Sigmoid colon (tissue), 7 donors: ENCODE measurements at places on chromosomes 11 and 22.

DNA sequence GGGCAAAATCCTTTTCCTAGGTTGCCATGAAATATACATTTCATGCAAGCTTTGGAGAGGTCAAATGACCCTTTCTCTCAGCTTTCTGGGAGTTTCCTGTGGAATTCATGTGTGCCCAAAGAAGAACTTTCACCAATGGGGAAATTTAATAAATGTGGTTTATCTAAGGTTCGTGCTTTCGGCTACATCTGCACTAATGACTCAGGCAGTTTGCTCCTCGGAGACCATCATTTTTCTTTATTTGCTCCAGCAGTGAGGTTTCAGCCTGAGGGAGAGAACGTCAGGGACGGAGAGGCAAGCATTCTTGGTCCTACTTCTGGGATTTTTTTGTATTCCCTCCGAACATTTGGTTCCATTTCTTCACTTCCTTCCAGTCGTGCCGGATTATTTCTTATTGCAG, 85.2 kb downstream of the FLI1 start:
- DNase-seq, result no peak

- no peak for DNase-seq
These were observed 38.0 kb downstream of the RTN4R start for GRCh38 chr22:20229916-20230775.

DNA sequence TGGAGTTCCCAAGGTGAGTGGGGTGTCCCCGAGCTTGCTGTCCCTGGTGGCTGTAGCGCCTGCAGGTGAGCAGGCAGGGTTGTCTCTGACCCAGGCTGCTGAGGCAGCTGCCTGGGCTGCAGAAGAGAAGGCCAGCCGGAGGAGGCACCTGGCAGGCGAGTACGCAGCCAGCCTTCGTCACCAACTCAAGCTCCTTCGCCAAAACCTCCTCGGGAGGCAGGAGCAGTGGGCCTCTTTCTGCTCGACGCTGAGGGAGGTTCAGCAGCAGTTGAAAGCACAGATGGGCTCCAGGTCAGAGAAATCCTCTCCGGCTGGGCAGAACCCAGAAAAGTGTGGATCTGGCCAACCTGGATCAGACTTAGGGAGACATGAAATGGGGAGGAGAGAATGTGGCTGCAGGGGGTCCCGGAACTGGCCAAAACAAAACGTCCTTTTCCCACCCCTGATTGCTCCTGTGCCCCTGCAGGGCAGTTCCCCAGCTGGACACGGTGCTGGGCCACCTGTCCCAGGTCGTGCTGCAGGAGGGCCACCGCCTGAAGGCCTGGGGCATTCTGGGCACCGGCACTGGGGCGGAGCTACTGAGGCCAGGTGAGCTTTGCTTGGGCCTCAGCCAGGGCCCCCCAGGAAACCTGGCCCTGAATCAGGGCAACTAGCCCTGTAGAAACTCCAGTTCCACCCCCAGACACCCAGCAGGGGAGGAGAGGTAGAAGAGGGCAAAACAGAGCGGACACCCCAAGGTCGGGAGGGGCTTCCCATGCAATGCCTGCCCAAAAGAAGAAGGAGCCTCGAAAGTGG, 56.7 kb downstream of the BTG4 start:
- DNase-seq, result no peak

DNA sequence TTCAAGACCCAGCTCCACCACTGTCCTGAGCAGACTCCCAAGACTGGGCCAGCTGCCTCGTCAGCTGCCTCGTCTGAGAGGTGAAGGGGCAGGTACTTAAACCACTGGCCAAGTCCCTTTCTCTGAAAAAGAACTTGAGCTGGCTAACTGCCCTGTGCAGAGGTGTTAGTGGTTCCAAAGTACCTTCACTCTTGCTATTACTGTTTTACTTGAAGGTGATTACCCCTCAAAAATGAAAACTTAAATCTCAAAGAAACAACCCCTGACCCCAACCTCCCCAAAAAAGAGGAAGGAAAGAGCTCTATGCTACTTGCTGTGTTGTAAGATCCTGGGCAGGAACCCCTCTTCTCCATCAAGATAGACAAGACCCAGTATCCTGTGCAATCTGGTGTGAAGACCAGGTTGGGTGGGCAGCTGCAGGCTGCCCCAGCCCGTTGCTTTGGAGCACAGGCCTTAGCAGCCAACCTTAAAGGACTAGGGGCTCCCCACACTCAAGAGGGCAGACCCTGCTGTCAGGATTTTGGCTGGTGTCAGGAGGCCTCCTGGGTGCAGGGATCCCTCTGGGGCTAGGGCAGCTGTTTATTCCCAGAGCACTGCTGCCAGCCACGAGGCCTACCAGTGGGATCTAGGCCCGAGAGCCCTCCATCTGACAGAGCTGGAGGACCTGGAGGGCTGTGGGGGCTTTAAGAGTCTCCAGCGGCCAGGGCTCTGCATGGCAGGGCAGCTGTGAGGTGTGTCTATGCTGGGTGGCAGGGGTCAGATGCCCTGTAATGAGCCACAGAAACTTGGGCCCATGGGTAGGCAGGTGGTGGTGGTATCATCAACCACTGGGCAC, 13.0 kb downstream of the GUCD1 start:
- no peak for DNase-seq

DNA sequence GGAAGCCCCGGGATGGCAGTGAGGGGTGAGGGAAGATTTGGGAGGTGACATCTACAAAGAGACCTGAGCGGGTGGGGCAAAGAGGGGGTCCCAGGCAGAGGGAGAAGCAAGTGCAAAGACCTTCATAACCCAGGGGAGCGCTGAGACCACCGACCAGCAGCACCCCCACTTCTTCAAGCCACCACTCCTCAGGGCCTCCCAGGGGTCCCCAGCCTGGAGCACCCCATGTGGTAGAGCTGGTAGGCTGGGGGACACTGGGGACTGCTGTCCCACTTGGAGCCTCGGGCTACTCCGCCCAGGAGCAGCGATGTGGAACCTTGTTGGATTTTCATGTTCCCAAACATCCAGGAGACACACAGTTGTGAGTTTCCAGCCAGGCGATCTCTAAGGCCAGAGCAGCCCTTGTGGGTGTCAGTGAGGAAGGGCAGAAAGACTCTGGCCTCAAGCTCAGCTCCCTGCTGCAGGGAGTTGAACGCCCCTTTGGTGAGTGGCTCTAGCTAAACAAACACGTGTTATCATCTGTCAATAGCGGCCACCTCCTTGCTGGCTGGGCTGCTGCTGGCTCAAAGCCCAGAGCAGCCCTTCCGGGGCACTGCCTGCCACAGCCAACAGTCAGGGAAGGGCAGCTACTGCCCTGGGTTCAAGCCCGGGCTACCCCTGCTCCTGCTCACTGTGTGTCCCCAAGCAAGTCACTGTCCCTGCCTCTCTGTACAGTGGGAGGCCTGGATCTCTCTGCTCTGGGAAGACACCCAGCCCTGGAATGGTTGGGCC, 25.7 kb upstream of the CHKA start:
- DNase-seq, result no peak

DNA sequence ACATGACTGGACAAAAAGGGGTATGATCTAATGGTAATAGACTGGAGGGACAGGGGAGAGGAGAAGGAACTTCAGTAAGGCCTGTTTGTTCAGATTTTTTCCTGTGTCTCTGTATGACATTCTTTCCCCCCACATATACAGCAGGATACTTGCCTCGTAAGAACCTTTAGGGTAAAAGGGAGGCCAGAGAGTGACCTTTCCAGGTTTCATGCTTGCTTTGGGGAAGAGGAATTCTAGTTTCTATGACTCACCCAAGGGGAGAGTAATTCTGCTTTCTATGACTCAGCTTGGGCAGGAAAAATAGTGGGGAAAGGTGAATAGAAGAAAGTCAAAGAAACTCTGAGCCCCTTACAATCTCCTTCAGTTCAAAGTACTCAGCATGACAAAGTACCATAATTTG, 457.0 kb downstream of the DLG2 start:
- DNase-seq, result no peak

DNA sequence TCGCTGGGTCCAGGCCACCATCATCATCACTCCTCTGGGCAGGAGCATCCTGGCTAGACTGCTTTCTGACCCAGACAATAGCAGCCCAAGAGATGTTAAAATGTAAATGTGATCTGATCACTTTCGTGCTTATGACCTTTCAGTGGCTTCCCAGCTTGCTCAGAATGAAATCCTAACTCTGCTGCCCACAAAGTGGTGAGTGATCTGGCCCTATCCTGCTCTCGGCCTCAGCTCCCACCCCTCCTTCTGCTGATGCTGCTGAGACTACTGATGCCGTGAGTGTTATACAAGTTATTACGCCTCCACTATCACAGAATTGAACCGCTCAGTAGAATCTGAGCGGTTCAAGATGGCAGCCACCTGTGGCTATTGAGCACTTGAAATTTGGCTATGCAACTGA, 26.2 kb downstream of the ELF5 start:
- no peak for DNase-seq

DNA sequence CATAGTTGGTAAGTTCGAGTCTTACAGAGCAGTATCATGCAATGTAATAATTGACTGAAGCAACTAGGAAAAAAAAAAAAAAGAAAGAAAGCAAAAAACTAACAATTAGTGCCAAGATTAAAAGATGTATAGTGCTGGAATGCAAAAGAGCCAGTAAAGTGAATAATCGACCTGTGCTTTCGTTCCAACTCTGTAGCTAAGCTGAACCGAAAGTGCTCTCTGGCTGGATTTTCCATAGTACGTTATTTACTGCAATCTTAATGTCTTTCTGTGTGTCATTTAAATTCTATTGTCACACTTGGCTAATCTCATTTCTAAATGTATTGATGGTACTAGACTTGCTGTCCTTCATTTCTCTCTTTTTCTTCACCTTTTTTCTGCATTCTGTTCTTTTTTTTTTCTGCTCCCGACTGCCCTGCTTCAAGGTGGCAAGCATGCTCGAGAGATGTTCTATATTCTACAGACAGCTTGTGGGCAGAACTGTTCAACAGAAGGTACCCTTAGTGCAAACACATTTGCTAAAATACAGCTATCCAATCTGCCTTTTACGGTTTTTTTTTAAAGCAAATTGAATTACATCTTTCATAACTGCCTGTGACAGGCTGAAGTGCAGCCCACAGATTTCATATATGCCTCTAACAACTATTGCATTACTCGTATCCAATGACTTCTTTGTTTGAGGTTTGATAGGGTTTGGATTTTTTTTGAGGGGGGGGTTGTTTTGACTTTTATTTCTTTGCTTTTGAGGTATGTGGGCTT, 204.2 kb upstream of the MTNR1B start:
- no peak for DNase-seq

DNA sequence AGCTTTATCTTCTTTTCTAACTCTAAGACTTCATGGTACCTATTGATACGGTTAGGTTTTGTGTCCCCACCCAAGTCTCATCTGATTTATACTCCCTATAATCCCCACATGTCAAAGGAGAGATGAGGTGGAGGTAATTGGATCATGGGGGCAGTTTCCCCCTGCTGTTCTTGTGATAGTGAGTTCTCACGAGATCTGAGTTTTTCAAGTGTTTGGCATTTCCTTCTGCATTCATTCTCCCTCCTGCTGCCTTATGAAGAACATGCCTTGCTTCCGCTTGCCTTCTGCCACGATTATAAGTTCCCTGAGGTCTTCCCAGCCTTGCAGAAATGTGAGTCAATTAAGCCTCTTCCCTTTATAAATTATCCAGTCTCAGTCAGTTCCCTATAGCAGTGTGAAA, 5.1 kb upstream of the FAT3 start:
- DNase-seq, result no peak

- DNase-seq, result no peak
These were observed 2.9 kb downstream of the NAGA start for GRCh38 chr22:42067671-42068251.

DNA sequence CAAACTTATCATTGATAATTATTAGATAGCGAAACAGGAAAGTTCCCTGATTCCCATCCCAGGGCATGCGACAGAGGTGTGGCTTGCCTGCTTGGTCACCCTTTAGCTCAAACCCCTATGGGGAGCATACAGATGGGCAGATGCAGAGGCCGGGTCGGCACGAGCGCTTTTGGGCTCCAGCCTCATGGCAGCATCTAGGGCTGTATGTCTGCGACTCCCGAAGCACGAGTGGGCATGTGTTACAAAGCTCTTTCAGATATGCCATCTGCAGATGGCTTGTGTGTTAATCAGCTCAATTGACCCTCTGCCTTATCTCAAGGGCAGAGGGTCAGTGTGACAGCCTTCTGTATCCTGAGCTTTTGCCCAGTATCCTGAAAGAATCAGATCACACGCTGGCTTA, 2069.3 kb upstream of the RAG2 start:
- no peak for DNase-seq

DNA sequence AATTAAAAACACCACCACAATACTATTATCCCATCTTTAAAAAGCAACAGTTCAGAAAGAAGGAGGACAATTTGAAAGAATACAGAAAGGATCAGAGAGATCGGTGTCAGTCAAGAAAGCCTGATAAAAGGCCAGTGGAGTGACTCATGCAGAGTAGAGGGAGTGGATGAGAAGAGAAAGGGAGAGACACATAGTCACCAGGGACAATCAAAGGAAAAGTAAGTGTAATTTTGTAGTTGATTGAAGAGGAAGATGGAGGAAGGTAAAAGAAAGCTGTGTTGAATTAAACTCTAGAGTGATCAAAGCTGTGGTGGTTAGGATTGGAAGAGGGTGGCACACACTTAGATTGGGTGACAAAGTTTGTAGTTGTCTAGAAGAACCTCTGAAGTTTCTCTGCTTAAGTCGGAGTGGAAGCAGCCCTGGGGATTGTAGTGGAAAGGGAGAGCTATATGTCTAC, 14.1 kb downstream of the SPECC1L start:
- no peak for DNase-seq
